ENCODE measurements at places on chromosomes 16 and 17. TPM values are rescaled to one million over a fixed set of nuclear protein-coding genes. Genes with fewer than 3 reads are reported as not detected.

Gene PKD1
- 140 TPM for polyA plus RNA-seq

Gene FBXL19
- polyA plus RNA-seq, result 10.9 TPM

Gene SLC25A10
- 3.5 TPM for polyA plus RNA-seq

Gene CD300H
- polyA plus RNA-seq, result not detected

Gene MIEF2
- polyA plus RNA-seq, result 14.9 TPM

Gene ABCC6
- 1.3 TPM for polyA plus RNA-seq

Gene DNAAF8
- polyA plus RNA-seq, result 0.63 TPM

Gene HCRT
- polyA plus RNA-seq, result not detected

DNA sequence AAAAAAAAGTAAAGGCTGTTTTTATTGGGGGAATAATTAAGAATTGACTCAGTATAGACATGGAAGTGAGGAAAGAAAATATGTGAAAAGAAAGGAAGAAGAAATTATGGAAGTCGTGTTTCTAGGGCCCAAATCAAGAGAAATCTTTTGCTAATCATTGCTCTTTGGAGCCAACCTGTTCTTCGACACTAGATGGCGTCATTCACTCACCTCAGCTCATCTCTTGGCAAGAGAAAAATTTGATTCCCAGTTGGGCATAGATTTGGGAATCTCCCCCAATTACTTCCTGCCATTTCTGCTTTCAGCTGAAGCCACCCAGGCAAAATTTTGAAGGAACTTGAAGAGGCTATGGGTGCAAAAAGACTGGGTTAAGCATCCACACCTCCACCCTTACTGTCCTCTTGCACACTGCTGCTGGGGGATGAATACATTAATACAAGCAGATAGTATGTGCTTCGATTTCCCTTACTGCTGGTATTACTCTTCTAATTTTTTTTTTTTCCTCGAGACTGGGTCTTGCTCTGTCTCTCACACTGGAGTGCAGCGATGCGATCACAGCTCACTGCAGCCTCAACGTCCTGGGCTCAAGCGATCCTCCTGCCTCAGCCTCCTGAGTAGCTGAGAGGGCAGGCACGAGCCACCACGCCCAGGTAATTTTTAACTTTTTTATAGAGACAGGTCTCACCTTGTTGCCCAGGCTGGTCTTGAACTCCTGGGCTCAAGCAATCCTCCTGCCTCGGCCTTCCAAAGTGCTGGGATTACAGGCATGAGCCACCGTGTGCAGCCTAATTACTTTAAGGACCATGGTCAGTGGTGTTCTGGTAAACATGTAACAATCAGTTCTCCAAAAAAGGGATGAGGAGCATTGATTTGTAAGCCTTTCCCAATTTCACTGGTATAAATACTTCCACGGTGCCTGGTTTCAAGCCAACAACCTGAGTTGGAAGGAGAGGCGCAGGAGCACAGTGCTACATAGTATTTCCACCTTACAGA is 13.5 kb downstream of the PSMD7 start:
- DNase-seq, result no peak

DNA sequence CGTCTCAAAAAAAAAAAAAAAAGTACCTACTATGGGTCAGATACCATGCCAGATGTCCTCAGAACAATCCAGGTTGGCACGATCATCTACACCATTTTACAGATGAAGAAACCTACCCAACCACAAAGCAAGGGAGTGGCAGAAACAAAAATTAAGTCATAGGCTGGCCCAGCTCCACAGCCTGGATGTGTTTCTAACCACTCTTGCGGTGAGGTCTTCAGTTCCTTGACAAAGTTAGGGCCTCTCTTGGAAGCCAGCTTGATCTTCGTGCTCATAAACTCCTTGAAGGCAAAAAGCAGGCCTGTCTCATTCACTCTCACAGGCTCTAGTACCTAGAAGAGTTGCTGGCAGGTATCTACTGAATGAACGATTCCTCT is 6.2 kb downstream of the GGA2 start:
- DNase-seq, result no peak

- DNase-seq, result no peak
Observed at GRCh38 chr17:55265311-55266021, 706 bp downstream of the HLF start.

DNA sequence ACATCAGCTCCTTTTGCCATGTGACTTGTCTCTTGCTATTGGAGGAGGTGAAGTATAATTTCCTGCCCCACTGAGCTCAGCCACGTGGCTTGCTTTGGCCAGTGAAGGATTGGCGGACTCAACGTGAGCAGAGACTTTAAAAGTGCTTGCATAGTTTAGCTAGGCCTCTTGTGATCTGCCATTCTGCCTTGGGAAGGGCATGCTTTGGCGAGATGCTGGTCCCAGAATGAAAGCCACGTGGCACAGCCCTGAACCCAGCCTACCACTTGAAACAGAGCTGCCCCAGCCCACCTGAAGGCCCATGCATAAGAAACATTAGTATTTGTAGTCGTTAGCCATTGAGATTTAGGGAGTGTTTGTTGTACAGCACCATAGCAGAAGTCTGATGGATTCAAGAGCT is 148.2 kb downstream of the TMEM132E start:
- no peak for DNase-seq

DNA sequence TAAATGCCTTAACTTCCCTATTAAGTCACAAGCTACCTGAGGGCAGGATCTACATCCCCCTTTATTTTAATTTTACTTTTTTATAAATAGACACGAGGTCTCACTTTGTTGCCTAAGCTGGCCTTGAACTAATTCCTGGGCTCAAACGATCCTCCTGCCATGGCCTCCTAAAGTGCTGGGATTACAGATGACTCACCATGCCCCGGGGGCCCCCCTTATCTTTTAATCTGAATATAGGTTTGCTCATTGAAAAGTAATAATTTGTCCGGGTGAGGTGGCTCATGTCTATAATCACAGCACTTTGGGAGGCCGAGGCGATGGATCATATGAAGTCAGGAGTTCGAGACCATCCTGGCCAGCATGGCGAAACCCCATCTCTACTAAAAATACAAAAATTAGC is 14.2 kb downstream of the ETV4 start:
- DNase-seq, result no peak

DNA sequence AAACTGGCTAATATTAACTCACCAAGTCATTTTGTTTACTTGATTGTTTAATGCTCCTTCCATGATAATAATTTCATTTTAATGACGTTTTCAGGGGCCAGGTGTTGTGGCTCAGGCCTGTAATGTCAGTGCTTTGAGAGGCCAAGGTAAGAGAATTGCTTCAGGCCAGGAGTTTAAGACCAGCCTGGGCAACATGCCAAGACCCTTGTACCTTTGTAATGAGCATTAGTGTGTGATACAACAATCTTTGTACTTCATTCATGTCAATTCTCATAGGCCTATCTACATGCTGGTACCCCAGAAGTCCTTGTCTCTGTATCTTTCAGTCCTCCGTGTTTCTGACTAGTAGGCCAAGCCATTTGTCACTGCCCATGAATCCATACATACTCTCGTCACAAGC is 296.9 kb downstream of the ZFHX3 start:
- no peak for DNase-seq

- DNase-seq, result no peak
Observed at GRCh38 chr16:49596648-49597291, 223.2 kb downstream of the C16orf78 start.

- no peak for DNase-seq
Observed at GRCh38 chr17:77842528-77843147, 115.9 kb upstream of the TNRC6C start.

GRCh38 chr16:12214509-12214908 is 238.0 kb downstream of the SNX29 start:
- no peak for DNase-seq

- no peak for DNase-seq
Observed at GRCh38 chr17:67557921-67558320, 159.8 kb upstream of the NOL11 start.

GRCh38 chr16:69479775-69480174 is 55.4 kb downstream of the CYB5B start:
- no peak for DNase-seq

DNA sequence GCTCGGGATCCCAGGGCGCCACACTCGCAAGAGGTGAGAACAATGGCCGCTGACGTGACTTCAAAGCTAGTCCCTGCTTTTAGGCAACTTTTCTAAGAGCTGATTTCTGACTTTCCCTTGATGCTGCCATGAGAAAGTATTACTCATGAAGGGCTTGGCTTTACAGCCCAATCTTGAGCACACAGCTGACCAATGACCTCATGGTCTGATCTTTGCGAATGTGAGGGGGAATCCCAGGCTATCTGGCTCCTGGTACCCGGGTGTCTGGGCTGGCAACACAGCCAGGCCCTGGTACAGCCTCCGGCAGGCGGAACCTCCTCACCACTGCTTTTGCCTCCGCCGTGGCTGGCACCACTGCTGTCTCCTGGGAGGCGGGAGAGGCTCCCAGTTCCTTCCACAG is 17.5 kb downstream of the NDUFAF8 start:
- no peak for DNase-seq

- no peak for DNase-seq
Observed at GRCh38 chr17:60147553-60148223, 2.1 kb upstream of the CA4 start.

GRCh38 chr16:55643161-55643970 is 12.4 kb upstream of the SLC6A2 start:
- DNase-seq, result no peak

- no peak for DNase-seq
Observed at GRCh38 chr16:56758930-56759329, 29.0 kb downstream of the NUP93 start.

DNA sequence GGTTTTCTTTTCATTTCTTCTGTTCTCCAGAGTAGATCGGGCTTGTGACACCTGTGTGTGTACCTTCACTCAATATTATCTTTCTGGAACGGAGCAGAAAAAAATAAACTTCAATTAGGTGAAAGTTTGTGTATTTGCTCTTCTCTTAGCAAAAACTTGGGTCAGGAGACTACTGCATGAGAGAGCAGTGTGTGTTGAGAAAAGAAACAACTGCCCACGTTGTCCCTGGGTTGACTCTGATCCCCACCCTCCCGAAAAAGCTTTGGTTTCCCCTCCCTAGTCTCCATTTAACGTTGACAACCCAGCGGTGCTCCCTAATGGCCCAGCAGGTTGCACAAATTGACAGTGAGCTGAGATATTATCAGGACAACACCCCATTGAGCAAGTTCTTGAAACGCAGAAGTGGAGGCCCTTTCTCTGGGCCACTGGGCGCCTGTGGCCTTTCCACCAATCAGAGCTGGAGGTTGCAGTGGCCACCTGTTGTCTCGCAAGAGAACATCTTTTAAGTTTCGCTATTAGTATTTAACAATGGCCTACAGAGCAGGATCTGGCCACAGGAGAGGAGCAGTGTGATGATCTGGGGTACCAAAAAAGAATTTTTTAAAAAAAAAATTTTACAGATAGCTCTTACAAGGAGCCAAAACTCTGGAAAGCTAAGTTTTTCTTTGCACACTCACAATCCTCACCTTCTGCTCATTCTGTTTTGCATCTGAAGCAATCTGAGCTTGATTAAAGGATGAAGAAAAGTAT is 1.5 kb upstream of the TOX3 start:
- DNase-seq, result no peak

DNA sequence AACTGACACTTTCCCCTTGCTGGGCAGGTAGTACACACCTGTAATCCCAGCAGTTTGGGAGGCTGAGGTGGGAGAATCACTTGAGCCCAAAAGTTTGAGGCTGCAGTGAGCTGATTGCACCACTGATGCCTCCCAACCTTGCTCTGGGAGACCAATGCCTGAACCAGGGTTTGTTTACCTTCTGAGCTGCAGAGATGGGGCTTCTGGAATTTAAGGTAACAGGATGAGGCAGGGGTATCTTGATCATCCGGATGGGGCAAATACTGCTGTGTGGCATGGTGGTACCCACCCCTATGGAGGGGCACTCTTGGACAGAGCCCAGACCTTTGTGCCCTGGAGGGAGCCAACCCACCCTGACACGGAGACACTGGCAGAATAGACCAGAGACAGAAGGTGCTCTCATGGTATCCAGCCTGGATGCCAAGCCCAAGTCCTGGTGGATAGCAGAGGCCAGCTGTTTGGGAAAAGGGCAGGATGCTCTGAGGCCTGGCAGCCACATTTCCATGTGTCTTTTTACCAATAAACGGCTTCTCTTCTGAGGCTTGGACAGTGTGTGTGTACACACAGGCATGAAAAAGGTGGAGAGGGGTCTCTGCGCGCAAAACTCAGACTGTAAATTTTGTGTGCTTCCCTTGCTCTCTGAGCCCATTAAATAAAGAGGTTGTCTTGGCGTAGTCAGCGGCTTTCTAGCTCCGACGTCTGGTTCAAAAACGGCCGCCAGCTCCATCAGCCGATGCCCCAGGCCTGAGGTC is 4.4 kb downstream of the ZNF48 start:
- no peak for DNase-seq

DNA sequence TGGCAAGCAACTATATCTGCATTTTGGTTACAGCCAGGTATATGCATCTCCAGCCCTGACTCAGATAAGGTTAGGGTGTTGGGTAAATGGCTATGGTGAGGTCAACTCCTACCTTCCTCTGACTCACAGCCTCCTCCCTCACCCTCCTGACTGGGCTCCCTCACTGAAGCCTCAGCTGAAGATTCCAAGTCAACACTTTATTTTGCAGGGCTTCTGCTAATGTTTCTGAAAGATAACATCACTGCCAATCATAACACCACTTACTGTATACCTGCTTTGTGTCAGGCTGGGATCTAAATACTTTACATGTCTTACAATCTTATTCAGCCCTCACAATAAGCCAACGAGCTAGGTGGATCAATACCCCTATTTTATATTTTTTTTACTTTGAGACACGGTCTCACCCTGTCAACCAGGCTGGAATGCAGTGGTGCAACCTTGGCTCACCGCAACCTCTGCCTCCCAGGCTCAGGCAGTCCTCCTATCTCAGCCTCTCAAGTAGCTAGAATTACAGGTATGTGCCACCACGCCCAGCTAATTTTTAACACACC is 47.8 kb upstream of the GCSH start:
- no peak for DNase-seq

GRCh38 chr17:59627274-59627673 is 7.6 kb downstream of the CLTC start:
- DNase-seq, result no peak

DNA sequence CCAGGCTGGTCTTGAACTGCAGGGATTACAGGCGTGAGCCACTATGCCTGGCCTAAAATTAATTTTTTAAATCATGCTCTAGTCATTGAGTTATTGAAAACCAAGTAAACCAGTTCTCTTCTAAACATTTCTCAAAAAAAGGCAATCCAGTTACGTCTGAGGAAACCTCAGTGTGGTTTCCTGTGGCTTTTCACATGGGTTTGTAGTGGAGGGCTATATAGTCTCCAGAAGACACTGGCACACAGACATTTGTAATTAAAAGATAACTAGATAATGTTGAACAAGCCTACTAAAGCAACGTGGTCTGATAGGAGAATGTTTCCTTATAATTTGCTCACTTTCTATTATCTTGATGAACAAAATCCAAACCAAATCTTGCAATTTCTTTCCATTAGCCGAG is 5.2 kb upstream of the TOB1 start:
- DNase-seq, result no peak

All from forelimb muscle (tissue), 1 donor.